Stimulated activated CD8-positive, alpha-beta memory T cell treated with anti-CD3 and anti-CD28 coated beads, Interleukin-12 subunit alpha, Interleukin-12 subunit beta, amount 100 ng/mL, for 4 hours (primary cell): ENCODE measurements at places on chromosomes 6 and 20.

DNA sequence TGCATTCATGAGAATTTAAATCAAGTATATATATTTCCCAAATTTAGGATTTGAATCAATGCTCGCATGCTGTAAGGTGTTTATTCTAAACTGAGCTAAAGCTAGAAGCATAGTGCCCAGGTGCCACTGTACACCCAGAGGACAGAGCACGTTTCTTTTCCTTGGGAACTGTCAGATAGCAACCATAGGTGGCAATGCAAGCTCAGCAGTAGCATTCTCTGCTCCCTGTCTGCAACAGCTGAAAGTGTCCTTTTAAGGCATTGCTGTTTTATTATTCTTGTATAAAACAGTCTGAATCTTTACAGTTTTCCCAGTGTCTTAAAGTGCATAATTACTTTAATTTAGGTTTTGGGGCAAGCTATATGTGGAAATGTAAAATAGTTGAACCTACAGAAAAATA lies 443.4 kb upstream of the MMS22L start:
- DNase-seq, result no peak

DNA sequence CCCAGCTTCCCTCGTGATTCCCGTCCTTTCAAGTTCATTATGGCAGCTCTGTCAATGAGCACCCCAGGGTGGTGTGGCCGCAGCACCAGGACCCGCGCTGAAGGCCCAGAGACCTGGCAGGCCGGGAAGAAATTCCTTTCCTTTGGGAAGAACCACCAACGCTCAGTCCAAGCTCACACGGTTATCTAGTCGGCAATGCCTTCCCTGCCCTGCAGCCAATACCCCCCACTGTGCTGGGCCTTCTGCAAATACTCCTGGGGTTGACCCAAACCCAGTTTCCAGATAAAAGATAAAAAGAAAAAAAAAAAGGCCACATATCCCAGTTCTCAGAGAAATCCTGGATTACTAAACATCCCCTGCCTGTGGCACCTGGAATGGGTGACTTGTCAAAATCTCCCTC lies 28.7 kb downstream of the PXDC1 start:
- DNase-seq, result no peak

- DNase-seq, result no peak
These were observed 93.4 kb upstream of the NHSL1 start for GRCh38 chr6:138592749-138593123.

GRCh38 chr20:32470025-32470861 lies 112.1 kb downstream of the ASXL1 start:
- no peak for DNase-seq

GRCh38 chr6:167296902-167297301 lies 5.8 kb downstream of the UNC93A start:
- DNase-seq, result no peak

DNA sequence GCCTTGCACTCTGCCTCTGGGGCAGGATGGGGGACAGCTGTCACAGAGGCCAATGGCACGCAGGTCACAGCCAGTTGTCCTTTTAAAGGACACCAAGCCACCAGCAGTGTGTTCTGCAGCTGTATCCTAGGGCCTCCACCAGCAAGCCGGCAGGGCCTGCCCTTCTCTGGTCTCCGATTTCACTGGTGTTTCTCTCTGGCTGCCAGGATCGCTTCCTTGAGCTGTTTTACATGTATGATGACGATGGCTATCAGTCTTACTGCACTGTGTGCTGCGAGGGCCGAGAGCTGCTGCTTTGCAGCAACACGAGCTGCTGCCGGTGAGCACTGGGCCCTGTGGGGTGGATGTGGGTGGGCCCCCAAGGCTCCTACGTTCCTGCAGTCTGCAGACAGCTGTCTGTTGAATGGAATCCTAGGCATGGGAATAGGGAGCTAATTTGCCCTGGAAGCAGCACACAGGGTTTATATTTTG lies 22.7 kb upstream of the MAPRE1 start:
- no peak for DNase-seq

GRCh38 chr6:7787137-7787608 lies 61.3 kb downstream of the BMP6 start:
- DNase-seq, result no peak

- no peak for DNase-seq
These were observed 130.7 kb downstream of the PLCB1 start for GRCh38 chr20:8262721-8263120.

DNA sequence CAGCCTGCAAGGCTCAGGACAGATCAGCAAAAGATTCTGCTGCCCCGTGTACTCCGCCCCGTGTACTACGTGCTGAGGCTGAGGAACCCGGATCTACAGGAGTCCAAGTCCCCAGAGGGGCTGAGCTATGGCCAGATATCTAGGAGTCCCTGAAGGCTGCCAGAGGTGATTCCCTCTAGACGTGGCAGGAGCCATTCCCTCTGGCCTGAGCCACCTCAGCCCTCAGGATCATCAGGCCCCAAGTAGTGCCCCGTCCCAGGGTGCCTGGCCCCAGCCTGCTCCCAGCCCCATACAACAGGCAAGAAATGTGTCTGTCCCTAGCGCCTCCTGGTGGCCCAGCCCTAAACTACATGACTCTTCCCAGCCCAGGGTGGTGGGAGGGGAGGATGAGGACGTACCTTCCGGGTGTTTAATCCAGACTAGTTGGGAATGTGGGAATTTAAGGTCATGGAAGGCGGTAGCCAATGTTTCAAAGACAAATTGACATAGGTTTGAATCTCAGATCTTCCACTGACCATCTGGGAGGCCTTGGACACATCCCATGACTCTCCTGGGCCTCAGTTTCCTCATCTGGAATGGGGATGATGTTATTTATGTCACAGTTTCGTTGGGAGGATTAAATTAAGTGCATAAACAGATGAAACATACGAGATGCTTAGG lies 49.4 kb upstream of the PTPN1 start:
- peak; percentile 56 for DNase-seq

DNA sequence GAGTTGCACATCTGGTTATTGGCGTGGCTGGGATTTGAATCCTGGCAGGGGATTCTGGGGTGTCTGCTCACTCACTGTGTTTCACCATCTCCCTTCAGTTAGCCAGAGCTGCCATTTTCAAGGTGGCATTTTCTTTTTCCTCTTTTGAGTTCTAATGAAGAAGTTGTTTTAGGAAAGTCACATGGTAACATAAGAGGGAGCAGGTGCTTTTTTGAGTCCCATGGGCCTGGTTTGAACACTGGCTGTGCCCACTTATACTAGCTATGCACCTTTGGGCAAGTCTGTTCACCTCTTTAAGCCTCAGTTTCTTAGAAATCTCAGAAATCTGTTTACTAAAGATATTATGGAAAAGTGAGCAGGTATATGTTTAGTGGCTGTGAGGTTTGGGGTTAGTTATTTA lies 39.6 kb downstream of the ANKS1A start:
- no peak for DNase-seq
